ENCODE measurements at places on chromosomes 13 and 19. TPM values are rescaled to one million over a fixed set of nuclear protein-coding genes. Genes with fewer than 3 reads are reported as not detected.

- no peaks in the 10 kb centered on the region for H3K36me3 ChIP-seq
- H3K27me3 ChIP-seq = no peaks in the 10 kb centered on the region
- H3K4me1 ChIP-seq = no peaks in the 10 kb centered on the region
- no peak for DNase-seq
- H3K4me3 ChIP-seq = no peak overlapping the region
Measured at GRCh38 chr19:50300814-50301606, 28.2 kb downstream of the KCNC3 start.

DNA sequence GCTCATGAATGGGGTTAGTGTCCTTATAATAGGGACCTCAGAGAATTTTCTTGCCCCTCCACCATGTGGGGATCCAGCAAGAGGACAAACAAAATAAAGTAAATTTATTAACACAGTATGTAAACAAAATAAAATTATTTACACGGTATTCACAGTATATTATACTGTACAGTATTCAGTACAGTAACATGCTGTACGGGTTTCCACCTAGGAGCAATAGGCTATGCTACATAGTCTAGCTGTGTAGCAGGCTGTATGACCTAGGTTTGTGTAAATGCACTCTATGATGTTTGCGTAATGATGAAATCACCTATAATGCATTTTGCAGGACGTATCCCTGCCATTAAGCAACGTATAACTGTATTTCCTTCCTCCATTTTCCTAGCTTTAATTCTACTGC lies 11.8 kb upstream of the DIAPH3 start:
- no peak for DNase-seq
- H3K36me3 ChIP-seq = no peaks in the 10 kb centered on the region
- H3K4me1 ChIP-seq = no peaks in the 10 kb centered on the region

GRCh38 chr13:85717921-85718320 lies 81.3 kb downstream of the SLITRK6 start:
- DNase-seq = no peak
- H3K27me3 ChIP-seq = no peaks in the 10 kb centered on the region
- H3K27ac ChIP-seq = no peak overlapping the region
- H3K4me1 ChIP-seq = no peaks in the 10 kb centered on the region
- H3K36me3 ChIP-seq = no peaks in the 10 kb centered on the region
- no peak overlapping the region for H3K4me3 ChIP-seq

DNA sequence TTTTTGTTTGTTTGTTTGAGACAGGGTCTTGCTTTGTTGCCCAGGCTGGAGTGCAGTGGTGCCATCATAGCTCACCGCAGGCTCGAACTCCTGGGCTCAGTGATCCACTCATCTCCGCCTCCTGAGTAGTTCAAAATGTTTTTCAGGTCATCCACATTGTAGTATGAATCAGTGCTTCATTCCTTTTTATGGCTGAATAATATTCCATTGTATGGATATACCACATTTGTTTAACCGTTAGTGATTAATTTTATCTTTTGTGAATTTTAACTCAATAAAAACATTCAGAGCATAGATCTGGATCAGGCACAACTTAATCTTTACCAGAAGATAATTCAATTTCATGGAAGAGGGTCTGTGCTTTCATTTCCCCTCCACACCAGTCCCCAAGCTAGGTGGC lies 47.7 kb downstream of the VAV1 start:
- H3K27ac ChIP-seq = no peak overlapping the region
- H3K27me3 ChIP-seq = no peaks in the 10 kb centered on the region
- H3K4me1 ChIP-seq = no peaks in the 10 kb centered on the region
- no peaks in the 10 kb centered on the region for H3K36me3 ChIP-seq
- DNase-seq = no peak

- H3K4me3 ChIP-seq = no peak overlapping the region
- no peaks in the 10 kb centered on the region for H3K27me3 ChIP-seq
- peaks cover 12% of the 10 kb centered on the region for H3K4me1 ChIP-seq
- H3K27ac ChIP-seq = no peak overlapping the region
Measured at GRCh38 chr13:98371516-98372023, 194.5 kb upstream of the RNF113B start.

DNA sequence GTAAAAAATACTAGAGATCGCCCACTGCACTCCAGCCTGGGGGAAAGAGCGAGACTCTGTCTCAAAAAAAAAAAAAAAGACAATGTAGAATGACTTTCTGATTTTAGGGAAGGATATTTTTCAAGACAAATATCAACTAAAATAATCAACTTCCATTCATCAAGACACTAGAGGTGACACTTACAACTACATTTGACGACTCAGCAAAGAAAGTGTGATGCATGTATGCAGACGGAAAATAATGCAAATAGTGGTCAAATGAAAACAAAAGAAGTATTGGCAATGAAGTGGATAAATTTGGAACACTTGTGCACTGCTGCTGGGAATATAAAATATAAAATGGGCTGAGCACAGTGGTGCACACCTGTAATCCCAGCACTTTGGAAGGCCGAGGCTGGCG lies 12.2 kb downstream of the TMEM161A start:
- H3K36me3 ChIP-seq = no peaks in the 10 kb centered on the region
- H3K4me1 ChIP-seq = no peaks in the 10 kb centered on the region
- H3K27ac ChIP-seq = no peak overlapping the region
- no peak for DNase-seq
- H3K27me3 ChIP-seq = no peaks in the 10 kb centered on the region
- H3K4me3 ChIP-seq = no peak overlapping the region

DNA sequence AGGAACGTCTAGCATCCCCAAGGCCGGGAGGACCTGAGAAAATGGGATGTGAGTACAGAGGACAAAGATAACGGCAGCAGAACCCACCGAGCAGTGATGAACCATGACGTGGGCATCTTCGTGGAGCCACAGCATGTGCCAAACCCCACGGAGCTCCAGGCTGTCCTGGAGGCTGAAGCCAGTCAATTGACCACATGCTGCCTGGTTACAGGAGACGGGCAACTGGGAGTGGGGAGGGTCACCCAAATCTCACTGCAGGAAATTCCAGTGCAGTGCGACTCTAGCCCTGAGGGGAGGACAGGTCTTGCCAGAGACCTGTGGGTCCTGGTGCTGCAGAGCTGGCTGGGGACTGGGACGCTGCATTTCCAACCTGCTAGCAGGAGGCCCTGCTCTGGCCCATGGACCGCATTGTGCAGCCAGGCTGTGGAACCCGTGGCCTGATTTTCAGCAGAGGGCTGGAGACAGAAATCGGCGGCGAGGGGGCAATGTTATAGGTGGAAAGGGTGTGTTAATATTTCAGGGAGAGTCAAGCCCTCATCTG lies 3.2 kb upstream of the GRTP1 start:
- peaks cover 15% of the 10 kb centered on the region for H3K4me1 ChIP-seq
- H3K27me3 ChIP-seq = no peaks in the 10 kb centered on the region
- no peak overlapping the region for H3K4me3 ChIP-seq
- H3K36me3 ChIP-seq = no peaks in the 10 kb centered on the region
- DNase-seq = no peak
- no peak overlapping the region for H3K27ac ChIP-seq

DNA sequence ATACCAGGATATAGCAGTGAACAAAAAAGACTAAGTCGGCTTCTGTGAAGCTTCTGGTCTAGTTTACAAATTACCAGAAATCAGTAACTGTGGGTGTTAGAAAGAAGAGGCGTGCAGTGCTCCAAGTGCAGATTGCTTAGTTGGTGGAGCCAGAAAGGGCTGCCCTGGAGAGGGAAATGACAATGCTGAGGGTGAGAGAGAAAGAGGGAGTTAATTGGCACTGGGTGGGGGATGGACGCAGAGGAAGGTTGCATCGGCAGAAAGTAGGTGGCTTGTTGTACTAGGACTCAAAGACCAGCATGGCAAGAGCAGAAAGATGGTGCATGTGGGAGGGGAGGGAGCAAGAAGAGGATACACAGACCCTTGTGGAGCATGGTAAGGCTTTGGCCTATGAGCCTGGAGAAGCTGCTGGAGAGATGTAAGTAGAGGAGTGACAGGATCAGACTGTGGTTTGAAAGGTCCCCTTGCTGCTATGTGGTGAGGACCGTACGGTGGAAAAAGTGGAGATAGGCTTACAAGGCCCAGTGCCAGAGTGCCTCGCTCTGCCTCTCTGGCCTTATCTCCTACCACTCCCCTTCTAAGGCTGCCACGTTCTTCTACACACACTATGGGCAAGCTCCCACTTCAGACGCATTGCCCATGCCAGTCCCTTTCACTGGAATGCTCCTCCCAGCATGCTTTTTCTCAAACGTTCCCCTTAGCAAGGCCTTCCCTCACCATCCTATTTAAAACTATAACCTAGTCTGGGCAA lies 13.5 kb downstream of the SMG9 start:
- H3K4me3 ChIP-seq = no peak overlapping the region
- DNase-seq = no peak
- no peak overlapping the region for H3K27ac ChIP-seq

- peaks cover 7% of the 10 kb centered on the region for H3K4me1 ChIP-seq
- DNase-seq = no peak
- H3K4me3 ChIP-seq = no peak overlapping the region
- no peak overlapping the region for H3K27ac ChIP-seq
Measured at GRCh38 chr13:35925669-35926068, 205.5 kb downstream of the DCLK1 start.

GRCh38 chr13:64675255-64675892 lies 2554.8 kb downstream of the PCDH9 start:
- H3K27ac ChIP-seq = no peak overlapping the region
- DNase-seq = no peak
- no peaks in the 10 kb centered on the region for H3K4me1 ChIP-seq
- H3K27me3 ChIP-seq = no peaks in the 10 kb centered on the region
- H3K4me3 ChIP-seq = no peak overlapping the region
- no peaks in the 10 kb centered on the region for H3K36me3 ChIP-seq

DNA sequence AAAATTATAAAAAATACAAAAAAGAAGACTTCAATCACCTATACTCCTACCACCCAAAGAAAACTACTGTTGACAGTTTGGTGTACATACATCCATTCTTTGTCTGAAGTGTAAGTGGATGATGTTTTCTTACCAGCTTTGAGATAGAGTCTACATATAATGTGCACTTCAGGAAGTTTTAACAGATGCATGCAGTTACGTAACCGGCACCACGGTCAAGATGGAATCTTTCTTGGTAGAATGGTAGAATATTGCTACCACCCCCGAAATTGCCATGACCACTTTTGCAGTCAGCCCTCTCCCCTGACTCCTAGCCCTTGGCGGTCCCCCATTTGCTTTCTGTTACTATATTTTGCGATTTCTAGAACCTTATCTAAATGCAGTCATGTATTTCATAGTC lies 1.4 kb downstream of the CUL4A start:
- H3K4me3 ChIP-seq = no peak overlapping the region
- no peak for DNase-seq
- H3K27me3 ChIP-seq = no peaks in the 10 kb centered on the region
- peaks cover 19% of the 10 kb centered on the region for H3K4me1 ChIP-seq
- H3K36me3 ChIP-seq = no peaks in the 10 kb centered on the region

- H3K27ac ChIP-seq = no peak overlapping the region
- no peak overlapping the region for H3K4me3 ChIP-seq
- DNase-seq = no peak
- no peaks in the 10 kb centered on the region for H3K36me3 ChIP-seq
- peaks cover 3% of the 10 kb centered on the region for H3K4me1 ChIP-seq
- H3K27me3 ChIP-seq = no peaks in the 10 kb centered on the region
Measured at GRCh38 chr13:32262165-32262564, 53.0 kb downstream of the ZAR1L start.

- H3K36me3 ChIP-seq = no peaks in the 10 kb centered on the region
- peak within 1 kb of the TSS; percentile 84 for H3K4me3 ChIP-seq
- peak; percentile 99 for DNase-seq
- H3K4me1 ChIP-seq = peaks cover 3% of the 10 kb centered on the region
- H3K27ac ChIP-seq = peak within 1 kb of the TSS; percentile 84
Measured at GRCh38 chr19:45001087-45001739, at the start of gene RELB. Gene RELB, plus strand, starts transcription at chr19:45001464. Its CDS starts 116 bp downstream, at chr19:45001580.

DNA sequence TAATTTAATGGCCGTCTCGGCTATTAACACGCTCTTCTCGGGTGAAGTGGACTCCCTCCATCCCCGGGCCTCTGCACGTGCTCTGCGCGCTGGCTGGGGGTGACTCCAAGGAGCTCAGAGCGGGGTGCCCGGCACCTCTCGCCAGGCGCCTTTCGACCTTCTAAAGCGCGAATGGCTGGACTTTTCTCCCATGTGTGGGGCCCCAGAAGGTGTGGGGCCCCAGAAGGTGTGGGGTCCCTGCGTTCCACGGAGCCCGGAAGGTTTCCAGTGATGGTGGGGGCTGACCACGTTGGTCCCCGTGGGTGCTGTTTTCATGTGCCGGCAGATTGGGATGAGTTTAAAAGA lies 3.3 kb upstream of the ALOX5AP start:
- no peaks in the 10 kb centered on the region for H3K4me1 ChIP-seq
- no peak for DNase-seq
- H3K27ac ChIP-seq = no peak overlapping the region
- no peak overlapping the region for H3K4me3 ChIP-seq
- H3K27me3 ChIP-seq = no peaks in the 10 kb centered on the region
- H3K36me3 ChIP-seq = no peaks in the 10 kb centered on the region

GRCh38 chr19:45496349-45496953 lies 396 bp downstream of the RTN2 start:
- H3K27me3 ChIP-seq = peaks cover 3% of the 10 kb centered on the region
- peak overlapping the region; percentile 50 for H3K4me3 ChIP-seq
- H3K27ac ChIP-seq = no peak overlapping the region
- DNase-seq = peak; percentile 40
- peaks cover 9% of the 10 kb centered on the region for H3K4me1 ChIP-seq

DNA sequence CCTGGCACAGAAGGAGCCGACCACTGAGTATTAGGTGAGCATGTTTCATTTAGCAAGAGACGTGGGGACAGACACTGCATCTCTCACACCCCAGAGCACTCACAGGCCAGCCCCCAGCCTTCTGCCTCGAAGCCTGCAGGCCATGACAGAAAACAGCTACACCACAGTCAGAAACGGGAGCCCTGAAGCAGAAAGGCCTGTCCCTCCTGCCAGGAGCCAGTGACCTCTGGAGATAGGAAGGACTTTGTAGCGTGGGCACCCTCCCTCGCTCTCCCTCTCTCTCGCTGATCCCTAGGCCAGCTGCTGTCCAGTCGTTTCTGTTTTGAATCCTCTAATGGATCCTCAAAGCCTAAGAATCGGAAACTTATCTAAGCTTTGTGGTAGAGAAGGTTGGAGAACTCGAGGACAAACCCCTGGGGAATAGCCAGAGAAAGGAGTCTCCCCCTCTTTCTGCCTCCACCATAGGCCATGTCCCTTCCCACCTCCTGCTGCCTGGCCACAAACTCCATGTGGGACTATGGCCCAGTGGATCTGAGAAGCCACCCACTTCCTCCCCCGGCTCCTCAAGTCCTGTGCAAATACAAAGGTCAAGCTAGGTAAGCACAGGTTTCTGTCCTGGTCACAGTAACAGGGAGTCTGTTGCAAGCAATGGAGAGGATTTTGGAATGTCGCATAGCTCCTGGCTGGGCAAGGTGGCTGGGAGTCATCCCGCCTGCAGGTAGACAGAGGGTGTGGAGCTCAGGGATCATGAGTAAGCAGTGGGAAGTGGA lies 95.1 kb downstream of the NUFIP1 start:
- no peaks in the 10 kb centered on the region for H3K36me3 ChIP-seq
- no peak overlapping the region for H3K27ac ChIP-seq
- H3K27me3 ChIP-seq = no peaks in the 10 kb centered on the region
- no peaks in the 10 kb centered on the region for H3K4me1 ChIP-seq
- H3K4me3 ChIP-seq = no peak overlapping the region
- DNase-seq = no peak

Gene NTN5
- total RNA-seq = 3.8 TPM

Gene TEX101
- total RNA-seq = not detected

Gene ATP4B
- total RNA-seq = 0.28 TPM

Data from ovary (tissue), 10 donors.